ENCODE measurements at places on chromosomes 5 and 9. TPM values are rescaled to one million over a fixed set of nuclear protein-coding genes. Genes with fewer than 3 reads are reported as not detected.

- H3K27me3 ChIP-seq: no peaks in the 10 kb centered on the region
- no peak for DNase-seq
- no peak overlapping the region for H3K27ac ChIP-seq
- H3K4me1 ChIP-seq: peaks cover 42% of the 10 kb centered on the region
- no peaks in the 10 kb centered on the region for H3K36me3 ChIP-seq
Observed at GRCh38 chr5:67011422-67011821, 185.2 kb downstream of the CD180 start.

DNA sequence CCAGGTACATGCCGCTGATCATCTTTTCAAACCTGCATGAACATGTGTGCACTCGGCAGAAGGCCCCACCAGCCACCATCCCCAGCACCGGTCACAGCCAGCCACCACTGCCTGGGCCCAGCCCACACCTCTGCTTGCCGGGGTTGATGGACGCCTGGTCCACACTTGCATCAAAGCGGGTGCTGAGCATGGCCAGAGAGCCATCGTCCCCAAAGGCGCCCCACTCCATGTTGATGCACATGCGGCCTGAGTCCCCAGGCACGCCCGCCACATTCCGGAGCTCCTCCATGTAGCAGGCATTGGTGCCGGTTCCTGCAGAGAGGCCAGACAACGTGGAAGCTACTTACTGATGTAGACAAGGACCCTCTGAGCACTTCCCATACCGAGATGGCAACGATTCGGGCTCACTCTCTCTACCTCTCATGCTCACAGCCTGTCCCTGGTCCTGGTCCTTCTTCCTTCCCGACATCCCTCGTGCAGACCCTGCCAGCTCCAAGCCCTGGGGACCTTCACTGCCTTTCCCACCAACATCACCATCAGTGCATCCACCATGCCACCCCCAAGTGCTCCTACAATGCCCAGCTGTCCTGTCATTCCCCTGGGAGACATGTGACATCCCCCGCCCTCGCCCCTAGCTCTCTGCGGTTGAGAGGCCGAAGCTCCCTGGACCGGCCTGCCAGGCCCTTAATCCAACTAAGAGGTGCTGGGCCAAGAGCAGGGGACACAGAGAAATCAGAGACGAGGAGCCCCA lies 17.2 kb downstream of the HK3 start:
- DNase-seq: no peak
- H3K27me3 ChIP-seq: peaks cover 8% of the 10 kb centered on the region
- no peak overlapping the region for H3K27ac ChIP-seq
- H3K36me3 ChIP-seq: no peaks in the 10 kb centered on the region
- peaks cover 7% of the 10 kb centered on the region for H3K4me1 ChIP-seq
- no peak overlapping the region for H3K4me3 ChIP-seq

- H3K27ac ChIP-seq: no peak overlapping the region
- no peak for DNase-seq
- peaks cover 5% of the 10 kb centered on the region for H3K4me1 ChIP-seq
- peaks cover 31% of the 10 kb centered on the region for H3K27me3 ChIP-seq
- H3K36me3 ChIP-seq: peaks cover 4% of the 10 kb centered on the region
Observed at GRCh38 chr5:71695595-71695994, 23.5 kb upstream of the CARTPT start.

- H3K4me3 ChIP-seq: no peak overlapping the region
- peaks cover 47% of the 10 kb centered on the region for H3K27me3 ChIP-seq
- no peak for DNase-seq
- H3K4me1 ChIP-seq: peaks cover 2% of the 10 kb centered on the region
Observed at GRCh38 chr5:1666812-1667588, 132.6 kb downstream of the MRPL36 start.

PCDHGB3 gene
- 0.09 TPM for total RNA-seq
